ENCODE measurements at places on chromosomes 3 and 15.
A peak's percentile ranks its signal among the peaks of the same experiment; 100 is the strongest.

GRCh38 chr15:31830591-31830990 is 199.7 kb upstream of the CHRNA7 start:
- no peak for DNase-seq

DNA sequence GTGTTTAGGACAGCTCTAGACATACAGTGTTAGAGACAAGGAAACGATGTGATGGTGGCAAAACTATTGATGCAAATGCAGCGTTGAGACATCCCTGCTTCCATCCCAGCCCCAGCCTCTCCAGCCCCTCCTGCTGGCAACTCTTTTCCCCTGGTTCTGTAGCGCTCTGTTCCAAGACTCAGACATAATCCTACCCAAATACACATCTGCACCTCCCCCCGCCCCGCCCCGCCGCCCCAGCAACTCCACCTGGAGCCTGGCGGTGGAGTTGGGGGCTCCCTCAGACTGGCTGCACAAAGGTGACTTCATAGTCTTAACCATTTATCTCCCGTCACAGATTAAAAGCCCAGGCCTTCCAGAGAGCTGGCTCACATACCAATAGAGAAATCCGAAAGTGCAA is 7.2 kb upstream of the SEC22A start:
- DNase-seq: peak; percentile 42

- DNase-seq: no peak
Observed at GRCh38 chr3:67458408-67458807, 196.0 kb downstream of the SUCLG2 start.

- no peak for DNase-seq
Observed at GRCh38 chr3:171401432-171401831, 58.8 kb downstream of the TNIK start.

- DNase-seq: no peak
Observed at GRCh38 chr3:111542611-111543300, 759 bp downstream of the CD96 start.

DNA sequence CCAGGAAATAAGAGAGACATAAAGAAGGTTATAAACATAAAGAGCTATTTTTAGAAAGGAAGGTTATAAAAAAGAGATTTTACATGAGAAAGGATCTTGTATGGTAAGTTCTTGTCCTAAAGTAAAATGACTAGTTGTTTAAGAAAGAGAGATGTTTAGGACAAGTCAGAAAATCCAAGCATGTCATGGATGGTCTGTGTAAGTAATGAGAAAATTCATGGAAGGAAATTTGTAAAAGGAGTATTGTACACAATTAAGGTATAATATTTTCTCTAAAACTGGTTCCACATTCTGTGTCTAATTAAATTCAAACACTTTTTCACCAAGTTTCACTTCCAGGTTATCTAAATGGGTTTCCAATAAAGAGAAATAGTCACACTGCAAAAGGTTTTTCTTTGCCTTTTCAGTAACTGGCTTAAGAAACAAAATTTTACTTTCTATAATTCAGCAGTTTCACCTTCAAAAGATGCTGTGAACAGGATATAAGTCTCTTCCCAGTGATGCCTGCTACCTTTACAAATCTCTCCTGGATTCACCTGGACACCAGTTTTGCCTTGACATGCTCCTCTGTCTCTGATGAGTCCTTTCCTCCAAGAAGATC is 455.7 kb downstream of the ZIC1 start:
- DNase-seq: no peak

- no peak for DNase-seq
Observed at GRCh38 chr3:150411976-150412375, 3.9 kb downstream of the TSC22D2 start.

- peak; percentile 44 for DNase-seq
Observed at GRCh38 chr15:101137312-101137940, 114.4 kb downstream of the CHSY1 start.

- DNase-seq: no peak
Observed at GRCh38 chr3:139119331-139120025, 74.8 kb upstream of the PRR23C start.

DNA sequence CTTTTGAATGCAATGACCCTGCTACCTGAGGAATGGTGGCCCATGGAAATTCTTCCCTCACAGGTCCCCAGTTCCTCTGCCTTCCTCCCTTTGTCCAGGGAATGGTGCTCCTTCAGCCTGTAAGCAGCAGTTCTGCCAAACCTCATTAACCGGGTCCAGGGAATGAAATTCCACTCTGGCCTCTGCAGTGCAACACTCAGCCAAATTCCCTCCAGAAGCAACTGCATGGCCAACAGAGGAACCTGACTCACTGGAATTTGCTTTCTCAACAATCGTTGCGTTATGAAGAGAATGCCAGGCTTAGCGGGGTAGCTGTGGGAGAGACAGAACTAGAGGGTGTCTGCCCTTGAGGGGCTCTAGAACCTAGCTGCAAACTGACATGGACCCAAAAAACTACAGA is 449.4 kb upstream of the PROK2 start:
- no peak for DNase-seq

DNA sequence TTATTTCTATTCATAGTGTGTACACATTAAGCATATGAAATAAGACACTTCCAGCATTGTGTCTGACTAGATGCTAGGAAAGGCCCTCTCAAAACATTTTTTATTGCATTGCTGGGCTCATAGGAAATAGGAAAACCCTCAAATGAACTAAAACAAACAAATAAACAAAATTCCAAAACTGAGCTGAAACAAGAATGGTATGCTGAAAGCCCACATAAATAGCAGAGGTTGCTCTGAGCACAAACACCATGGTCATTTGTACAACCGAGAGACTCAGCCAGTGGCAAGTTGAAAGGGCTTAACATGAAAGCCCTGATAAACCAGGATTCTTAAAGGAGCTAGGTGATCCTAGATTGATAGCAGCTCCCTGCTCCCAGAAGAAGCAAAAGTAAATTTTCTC is 310.0 kb upstream of the WNT5A start:
- no peak for DNase-seq

DNA sequence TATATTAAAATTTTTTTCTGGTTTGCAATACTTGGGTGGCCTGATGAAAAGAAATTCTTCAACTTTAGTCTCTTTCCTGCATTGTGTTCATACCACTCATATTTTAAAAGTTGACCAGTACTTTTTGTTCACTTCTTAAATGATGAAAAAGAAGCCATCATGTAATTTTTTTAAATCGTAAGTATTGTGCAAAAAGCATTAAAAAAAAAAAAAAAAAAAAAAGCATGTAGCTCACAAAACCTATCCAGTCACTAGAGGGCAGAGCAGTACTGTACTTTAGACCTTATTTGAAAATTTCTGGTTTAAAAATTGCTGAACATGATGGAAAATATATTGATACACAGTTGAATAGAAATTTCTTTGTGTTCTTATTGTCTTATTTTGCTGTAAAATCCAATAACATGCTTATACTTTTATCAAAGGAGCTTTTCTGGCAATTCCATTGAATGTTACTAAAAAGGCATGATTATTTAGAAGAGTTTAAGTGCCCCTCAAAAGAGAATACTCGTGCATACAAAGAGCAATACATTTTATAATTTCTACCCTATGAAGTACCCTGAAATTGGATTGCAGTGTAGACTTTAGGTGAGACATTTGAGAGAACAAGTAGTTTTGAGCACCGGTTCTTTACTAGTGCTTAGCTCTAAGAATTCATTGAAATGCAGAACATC is 137.7 kb downstream of the BBX start:
- DNase-seq: no peak

DNA sequence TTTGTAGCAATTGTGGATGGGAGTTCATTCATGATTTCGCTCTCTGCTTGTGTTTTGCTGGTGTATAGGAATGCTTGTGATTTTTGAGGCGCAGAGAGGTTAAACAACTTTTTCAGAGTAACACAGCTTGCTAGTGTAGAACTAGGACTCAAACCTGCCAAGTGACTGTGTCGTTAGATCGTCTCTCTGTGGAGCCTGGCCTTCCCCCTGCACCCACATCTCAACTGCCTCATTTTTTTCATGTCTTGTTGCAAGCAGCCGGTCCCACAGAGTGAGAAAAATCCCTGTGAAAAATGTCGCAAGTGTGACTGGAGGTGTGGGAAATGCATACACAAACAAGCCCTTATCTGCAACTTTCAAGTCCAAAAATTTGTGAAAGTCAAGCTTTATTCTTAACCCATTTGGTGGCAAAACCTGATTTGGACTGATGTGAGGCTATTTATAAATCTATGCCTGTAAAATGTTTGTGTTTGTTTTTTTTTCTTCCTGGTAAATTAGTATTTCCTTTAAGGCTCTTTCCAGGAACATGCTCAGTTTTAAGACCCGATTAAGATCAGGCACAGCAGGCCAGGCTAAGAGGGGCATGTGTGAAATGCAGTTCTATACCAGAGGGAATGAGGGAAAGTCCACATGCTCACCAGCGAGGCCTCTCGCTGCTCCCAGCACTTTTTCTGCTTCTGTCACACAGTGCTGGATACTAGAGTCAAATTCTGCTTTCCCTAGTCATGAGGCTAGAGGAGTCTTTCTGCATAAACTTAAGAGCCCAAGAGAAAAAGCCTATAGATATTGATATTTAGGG is 25.8 kb downstream of the ST6GAL1 start:
- no peak for DNase-seq

DNA sequence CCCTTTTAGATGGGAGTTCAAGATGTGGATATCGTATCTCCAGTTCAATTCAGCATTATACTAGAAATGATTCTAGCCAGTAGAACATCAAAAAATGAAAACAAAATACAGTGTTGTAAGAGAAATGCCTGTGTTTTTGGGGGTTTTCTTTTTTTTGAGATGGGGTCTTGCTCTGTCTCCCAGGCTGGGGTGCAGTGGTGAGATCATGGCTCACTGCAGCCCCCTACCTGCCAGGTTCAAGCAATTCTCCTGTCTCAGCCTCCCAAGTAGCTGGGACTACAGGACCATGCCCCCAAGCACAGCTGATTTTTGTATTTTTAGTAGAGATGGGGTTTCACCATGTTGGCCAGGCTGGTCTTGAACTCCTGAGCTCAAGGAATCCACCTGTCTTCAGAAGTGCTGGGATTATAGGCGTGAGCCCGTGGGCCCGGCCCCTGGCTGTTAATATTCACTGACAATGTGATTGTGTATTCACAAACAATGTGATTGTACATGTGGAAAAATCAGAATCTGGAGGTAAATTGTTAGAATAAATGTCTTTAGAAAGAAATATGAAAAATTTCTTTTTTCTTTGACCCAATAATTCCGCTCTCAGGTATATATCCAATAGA is 59.0 kb downstream of the ARIH1 start:
- DNase-seq: no peak

GRCh38 chr15:65072027-65072426 is 4.2 kb upstream of the RASL12 start:
- DNase-seq: no peak

GRCh38 chr15:26537663-26538062 is 235.2 kb downstream of the GABRB3 start:
- DNase-seq: no peak

DNA sequence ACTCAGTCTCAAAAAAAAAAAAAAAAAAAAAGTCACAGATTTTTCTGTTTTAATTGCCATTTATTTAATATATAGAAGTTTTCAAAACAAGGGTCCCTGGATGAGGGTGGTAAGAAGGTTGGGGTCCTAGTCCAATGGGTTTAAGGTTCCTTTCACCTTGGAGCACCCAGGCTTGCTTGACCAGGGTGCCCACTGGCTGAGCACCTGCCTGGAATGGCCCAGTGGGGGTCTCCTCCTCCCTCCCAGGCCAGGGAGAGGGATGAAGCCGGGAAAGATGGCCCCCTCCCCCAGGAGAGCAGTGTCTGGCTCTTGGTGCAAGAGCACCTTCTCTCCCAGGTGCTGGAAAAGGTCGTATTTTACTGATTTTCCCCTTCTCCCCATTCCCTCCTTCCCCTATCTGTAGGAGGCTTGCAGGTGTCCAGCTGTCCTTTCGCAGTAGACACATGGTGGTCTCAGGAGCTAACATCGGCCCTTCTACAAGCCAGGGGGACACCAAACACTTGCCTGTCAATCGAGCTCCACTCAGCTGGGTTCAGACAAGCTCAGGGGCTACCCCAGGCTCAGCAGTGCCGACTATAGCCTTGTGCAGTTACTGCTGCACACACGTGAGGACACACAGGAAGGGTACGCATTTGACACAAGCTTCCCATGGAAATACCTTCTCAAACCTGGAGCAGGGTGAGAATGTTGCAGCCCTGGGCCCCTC is 112.3 kb upstream of the KLF13 start:
- no peak for DNase-seq

- DNase-seq: no peak
Observed at GRCh38 chr3:189900578-189900977, 220.1 kb downstream of the P3H2 start.

Measured in aorta (tissue), 5 donors.